Cardiac fibroblast (primary cell): ENCODE measurements at places on chromosomes 5 and 9.

GRCh38 chr5:75405296-75405695 lies 68.3 kb downstream of the HMGCR start:
- no peak for DNase-seq

GRCh38 chr5:79602889-79603288 lies 9.4 kb upstream of the TENT2 start:
- DNase-seq, result no peak

DNA sequence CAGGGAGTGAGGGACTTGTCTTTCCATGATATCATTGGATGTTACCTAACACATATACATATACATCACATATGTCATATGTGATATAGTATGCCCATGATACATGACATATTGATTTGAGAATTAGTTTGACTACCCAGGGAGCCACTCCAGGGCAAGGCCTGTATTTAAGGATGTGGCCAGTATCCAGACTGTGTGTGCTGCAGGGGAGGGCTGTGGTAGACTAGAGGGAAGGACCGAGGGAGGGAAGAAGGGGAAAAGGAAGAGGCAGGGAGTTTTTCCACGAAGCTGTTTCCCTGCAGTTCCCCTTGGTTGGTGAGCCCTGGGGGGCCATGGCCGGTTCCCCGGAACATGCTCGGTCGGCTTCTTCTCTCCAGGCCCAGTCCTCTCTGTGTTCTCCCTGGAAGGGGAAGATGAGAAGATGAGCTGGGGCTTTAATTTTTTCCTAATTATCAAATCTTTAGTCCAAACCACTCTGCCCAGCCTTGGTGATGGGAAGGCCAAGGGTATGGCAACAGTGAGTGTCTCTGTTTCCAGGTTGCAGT lies 48.7 kb downstream of the NSUN2 start:
- DNase-seq, result no peak

- peak; percentile 12 for DNase-seq
Measured at GRCh38 chr5:151773951-151774350, 2.2 kb downstream of the G3BP1 start.

DNA sequence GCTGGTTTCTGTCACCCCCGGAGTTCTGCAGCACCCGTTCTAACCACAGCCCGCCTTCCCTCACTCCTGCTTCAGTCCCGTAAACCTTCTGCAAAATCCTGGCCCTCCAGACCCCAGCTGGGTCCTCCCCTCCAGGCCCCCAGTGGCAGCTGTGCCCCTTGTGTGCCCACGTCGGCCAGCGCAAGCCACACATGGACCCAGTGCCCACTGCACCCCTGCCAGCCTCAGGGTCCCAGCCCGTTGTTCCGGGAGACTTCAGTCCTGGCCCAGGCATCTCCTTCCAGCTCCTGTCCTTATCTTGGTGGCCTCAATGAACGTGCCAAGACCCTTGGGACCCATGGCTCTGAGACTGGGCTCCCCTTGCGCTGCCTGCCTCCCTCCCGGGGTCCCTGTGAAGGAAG lies 43.2 kb downstream of the EXD3 start:
- DNase-seq, result no peak

- peak; percentile 2 for DNase-seq
Measured at GRCh38 chr5:56466136-56466816, 233.1 kb upstream of the ANKRD55 start.

GRCh38 chr5:54360089-54360488 lies 49.7 kb upstream of the ARL15 start:
- DNase-seq, result peak; percentile 58

DNA sequence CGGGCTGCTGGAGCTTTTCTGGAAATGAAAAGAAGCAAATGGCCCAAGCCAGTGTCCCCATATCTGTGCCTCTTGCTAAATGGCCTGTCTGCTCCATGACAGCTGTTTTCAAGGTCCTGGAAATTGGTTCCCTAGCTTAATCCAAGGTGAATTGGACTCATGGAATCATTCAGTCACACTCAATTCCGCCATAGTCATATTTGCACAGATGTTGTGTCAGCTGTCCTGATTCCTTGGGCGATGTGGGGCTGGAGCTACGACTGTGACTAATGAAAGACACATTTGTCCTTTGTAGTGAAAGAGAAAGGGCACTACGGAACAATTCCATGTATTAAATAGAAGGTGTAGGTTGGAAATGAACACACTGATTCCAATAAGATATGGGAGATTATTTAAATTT lies 102.9 kb upstream of the MEGF10 start:
- DNase-seq, result no peak

- DNase-seq, result peak; percentile 49
Measured at GRCh38 chr5:68548959-68549676, 333.6 kb downstream of the PIK3R1 start.

- DNase-seq, result peak; percentile 48
Measured at GRCh38 chr5:154783774-154784460, 28.7 kb downstream of the LARP1 start.
